ENCODE measurements at places on chromosomes 2 and 18. TPM values are rescaled to one million over a fixed set of nuclear protein-coding genes. Genes with fewer than 3 reads are reported as not detected.

DNA sequence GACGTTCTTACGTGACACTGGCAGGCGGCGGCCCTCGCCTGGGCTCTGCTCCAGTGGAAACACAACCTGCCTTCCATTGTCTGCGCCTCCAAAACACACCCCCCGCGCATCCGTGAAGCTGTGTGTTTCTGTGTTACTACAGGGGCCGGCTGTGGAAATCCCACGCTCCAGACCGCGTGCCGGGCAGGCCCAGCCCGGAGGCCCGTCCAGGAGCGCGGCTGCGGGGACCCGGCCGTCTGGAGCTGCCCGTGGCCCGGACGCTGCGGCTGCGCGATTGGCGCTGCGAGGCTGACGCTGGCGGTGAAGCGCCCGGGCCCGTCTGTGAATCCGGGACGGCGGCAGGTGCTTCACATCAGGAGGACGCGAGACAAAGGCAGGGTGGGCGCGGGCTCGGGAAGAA is 670.3 kb upstream of the SALL3 start:
- DNase-seq: no peak

DNA sequence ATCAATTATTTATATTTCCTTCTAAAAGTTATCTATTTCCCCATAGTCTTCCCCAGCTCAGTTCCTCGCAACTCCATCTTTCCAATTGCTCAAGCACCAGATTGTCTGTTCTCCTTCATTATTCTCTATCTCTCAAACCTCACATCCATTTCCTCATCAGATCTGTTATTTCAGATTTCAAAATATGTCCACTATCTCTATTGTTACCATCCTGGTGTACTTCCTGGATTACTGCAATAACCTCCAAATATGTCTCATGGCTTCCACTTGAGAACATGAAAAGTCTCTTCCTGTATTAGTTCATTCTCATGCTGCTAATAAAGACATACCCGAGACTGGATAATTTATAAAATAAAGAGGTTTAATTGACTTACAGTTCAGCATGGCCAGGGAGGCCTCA is 641.7 kb upstream of the ZEB2 start:
- no peak for DNase-seq

DNA sequence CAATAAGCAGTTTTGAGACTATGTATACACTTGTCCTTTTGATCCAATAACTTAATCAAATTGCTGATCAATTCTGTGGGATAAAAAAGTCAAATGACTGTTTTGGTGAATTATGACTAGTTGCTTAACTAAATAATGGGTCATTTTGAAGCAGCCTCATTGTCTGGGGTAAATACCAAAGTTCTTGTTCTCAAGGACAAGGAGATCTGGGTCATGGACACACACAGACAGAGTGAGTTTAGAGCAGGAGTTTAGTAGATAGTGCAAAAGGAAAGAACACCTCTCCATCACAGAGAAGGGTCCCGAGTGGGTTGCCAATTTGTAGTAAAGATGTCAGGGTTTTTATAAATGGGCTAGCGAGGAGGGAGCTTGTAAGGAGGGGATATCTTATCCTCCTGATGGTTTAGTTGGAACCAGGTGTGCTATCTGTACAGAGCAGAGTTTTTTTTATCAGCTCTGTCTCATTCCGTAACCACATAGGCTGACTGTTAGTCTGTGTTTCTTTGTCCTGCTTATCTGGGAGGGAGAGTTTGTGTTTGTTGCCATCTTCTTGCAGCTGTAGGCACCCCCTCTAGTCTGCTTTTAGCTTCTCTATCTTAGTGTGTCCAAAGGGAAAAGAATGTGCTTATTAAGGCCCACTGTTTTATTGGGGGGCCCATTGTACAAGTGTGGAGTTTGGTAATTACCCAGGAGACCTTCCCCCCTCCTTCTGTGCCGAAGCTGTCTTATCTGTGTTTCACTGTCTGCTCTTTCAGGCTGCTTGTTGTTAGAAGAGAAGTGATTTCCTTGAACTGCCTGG is 48.7 kb upstream of the C1GALT1C1L start:
- no peak for DNase-seq

DNA sequence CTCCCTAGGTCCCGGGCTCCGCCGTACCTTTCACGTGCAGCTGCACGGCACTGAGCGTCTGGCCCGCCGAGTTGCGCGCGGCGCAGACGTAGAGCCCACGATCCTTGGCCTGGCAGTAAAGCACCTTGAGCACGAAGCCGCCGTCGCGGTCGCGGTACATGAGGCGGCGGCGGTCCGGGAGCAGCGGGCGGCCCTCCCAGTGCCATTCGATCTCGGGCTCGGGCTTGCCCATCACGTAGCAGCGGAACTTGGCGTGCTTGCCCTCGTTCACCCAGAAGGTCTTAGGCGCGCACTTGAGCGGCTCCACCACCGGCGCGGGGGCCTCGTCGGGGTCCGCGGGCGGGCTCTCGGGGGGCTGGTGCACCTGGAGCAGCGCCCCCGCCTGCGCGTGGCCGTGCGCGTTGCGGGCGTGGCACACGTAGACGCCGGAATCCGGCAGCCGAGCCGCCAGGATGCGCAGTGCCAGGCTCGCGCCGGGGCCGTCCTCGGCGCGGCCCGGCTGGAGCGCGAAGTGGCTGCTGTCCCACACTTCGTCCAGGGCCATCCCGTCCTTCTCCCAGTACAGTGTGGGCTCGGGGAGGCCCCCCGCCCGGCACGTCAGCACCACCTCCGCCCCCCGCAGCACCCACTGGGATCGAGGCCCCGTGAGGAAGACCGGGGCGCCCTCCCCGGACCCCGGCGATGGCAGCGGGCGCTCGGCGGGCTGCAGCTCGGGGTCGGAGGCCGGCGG is 980 bp downstream of the OBSL1 start:
- DNase-seq: peak; percentile 46

- DNase-seq: no peak
These were observed 255.0 kb upstream of the EPAS1 start for GRCh38 chr2:46042207-46042637.

DNA sequence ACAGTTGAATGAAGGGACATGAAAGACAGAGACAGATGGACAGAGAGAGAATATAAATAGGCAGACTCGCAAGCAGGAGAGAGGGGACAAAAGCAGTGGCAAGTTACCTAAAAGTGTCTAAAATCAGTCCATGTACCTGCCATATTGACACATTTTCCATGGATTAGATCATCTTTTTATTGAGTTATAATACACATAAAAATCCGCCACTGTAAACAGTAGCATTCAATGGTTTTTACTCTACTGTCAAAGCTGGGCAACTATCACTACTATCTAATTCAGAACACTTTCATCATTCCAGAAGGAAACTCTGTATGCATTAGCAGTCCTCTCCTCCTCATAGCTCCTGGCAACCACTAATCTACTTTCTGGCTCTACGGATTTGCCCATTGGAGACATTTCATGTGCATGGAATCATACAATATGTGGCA is 10.1 kb downstream of the CFAP210 start:
- DNase-seq: peak; percentile 66

GRCh38 chr2:241532168-241532567 is 23.8 kb upstream of the STK25 start:
- DNase-seq: no peak

- DNase-seq: no peak
These were observed 97.0 kb downstream of the KYNU start for GRCh38 chr2:142974288-142975024.

- no peak for DNase-seq
These were observed 9.0 kb downstream of the CCDC85A start for GRCh38 chr2:56192664-56193305.

GRCh38 chr2:207238831-207239701 is 73.3 kb upstream of the KLF7 start:
- peak; percentile 95 for DNase-seq

GRCh38 chr2:9984217-9984739 is 32.8 kb downstream of the GRHL1 start:
- peak; percentile 61 for DNase-seq

GRCh38 chr2:240494194-240494793 is 58.8 kb downstream of the GPC1 start:
- no peak for DNase-seq

DNA sequence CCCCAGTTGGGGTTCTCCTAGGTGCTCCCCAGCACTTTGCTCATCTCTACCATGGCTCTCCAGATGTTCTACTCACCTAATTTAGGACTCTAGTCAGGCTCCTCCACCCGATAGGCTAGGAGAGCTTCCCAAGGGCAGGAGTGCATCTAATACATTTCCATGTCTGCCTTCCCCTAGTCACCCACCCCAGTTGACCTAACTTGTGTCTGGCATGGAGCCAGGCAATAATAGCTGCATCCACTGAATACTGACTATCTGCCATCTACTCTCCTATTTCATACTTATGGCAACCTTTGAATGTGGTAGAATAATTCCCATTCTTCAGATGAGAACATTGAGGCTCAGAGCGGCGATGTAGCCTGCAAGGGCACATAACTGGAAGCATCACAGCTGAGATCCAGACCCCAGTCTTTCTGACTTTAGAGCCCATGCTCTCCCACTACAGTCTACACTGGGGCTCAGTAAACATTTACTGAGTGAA is 71.8 kb upstream of the YWHAQ start:
- DNase-seq: no peak

DNA sequence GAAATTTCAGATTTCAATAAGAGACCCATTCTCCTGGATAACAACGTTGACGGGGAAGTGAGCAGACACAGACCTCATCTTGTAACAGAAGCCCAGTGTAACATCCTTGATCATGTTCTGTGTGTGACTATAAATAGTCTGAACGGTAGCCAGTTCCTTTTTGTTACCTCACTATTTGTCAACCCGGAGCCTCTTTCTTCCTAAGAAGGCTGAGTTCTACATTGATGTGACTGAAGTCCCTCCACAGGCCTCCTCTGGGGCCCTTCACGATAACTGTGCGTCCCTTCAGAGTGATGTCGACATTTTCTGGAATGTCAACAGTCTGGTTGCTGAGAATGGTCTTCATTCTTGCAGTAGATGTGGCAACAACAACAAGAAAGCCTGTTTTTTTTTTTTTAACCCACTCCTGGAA is 6.3 kb upstream of the PLEKHM3 start:
- no peak for DNase-seq

- DNase-seq: no peak
These were observed 230.4 kb upstream of the MYT1L start for GRCh38 chr2:2561346-2562095.

GRCh38 chr2:15939556-15939853 is 845 bp upstream of the MYCN start:
- DNase-seq: no peak

DNA sequence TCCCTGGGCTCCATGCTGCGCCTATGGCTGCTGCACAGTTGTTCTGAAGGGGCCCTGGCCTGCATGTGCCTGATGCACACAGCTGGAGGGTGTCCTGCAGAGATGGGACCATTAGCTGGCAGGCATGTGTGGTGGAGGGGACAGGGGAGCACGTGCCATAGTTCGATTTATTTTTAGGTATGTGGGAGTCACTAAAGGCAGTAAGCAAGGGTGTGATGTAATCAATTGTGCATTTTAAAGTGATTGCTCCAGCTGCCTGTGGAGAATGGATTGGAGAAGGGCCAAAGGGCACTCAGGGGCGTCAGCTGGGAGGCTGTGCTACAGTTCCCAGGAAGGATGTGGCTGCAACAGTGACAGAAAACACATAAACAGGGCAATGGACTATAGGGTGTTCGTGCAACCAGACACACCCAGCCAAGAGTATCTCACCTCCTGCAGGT is 205.1 kb downstream of the ARL4C start:
- DNase-seq: peak; percentile 95

DNA sequence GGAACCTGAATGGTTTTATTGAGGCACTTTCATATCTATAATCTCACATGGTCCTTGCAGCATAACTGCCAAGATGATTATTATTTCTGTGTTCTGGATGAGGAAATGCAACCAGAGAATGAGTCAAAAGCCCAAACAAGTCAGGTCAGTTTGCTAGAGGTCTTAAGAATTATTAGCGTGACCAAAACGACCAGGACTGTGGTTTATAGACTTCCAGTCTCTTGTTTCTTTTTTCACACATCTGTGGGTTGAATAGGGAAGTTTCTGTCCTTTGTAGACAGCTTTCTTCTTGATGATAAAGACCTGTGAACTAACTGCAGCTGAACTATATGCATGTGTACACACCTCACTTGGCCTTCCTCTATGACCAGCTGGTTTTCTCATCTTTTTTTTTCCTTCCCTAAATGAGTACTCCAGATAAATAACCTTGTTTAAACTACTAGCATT is 13.9 kb downstream of the ADAM23 start:
- no peak for DNase-seq

- DNase-seq: no peak
These were observed 43.5 kb upstream of the ID2 start for GRCh38 chr2:8638327-8638726.

- no peak for DNase-seq
These were observed 90.1 kb upstream of the COL3A1 start for GRCh38 chr2:188884046-188884445.

- DNase-seq: no peak
These were observed 269.4 kb upstream of the RAB6C start for GRCh38 chr2:129709956-129710598.

DNA sequence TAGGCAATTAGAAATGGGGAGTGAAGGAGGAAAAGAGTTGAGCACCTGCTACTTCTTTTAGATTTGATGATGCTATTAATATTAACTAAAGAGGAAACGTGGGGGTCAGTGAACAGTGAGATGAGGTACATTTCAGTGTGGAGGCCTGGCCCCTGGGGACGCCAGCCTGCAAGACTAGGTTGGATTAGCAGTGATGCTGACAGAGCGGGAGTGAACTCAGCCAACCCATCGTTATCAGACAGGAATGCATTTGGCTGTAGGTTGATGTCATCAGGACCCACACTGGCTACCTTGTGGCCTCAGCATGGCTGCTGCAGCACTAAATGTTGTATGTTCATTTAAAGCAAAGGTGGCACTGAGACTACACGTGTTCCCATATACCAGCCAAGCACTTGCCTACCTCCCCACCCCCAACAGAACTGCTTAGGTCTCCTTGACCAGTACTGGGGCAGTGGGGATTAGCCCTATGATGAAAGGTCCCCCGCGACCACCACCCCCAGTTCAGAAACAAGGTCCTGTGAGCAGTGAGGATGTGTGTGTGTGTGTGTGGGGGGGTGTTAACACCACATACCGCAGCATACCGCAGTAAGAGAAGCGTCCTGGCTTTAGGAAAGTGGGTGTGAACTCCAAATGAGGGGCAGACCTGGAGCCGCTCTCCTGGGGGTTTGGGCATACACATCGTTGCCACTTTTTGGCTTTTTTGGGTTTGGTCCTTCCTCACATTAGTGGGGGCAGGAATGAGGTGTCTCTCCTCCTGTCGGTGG is 26.0 kb downstream of the DGKD start:
- no peak for DNase-seq

The CCBE1 gene
- total RNA-seq: 8.6 TPM

The KLHL30 gene
- 59.5 TPM for total RNA-seq

The PSTPIP2 gene
- 2.5 TPM for total RNA-seq

The IAH1 gene
- total RNA-seq: 71.4 TPM

The TMX3 gene
- total RNA-seq: 96.9 TPM

The CD8B2 gene
- total RNA-seq: not detected

The MERTK gene
- total RNA-seq: 0.21 TPM

The SCN7A gene
- 0.16 TPM for total RNA-seq

The CXCR4 gene
- total RNA-seq: not detected

The KCNG3 gene
- not detected for total RNA-seq

The UGT1A8 gene
- not detected for total RNA-seq

The IER3IP1 gene
- total RNA-seq: 20.6 TPM

The XIRP2 gene
- 35.7 TPM for total RNA-seq

The MOCOS gene
- 4.8 TPM for total RNA-seq

The ARHGAP15 gene
- not detected for total RNA-seq

The GCKR gene
- total RNA-seq: not detected

All from myocyte (in vitro differentiated cells).